Activated gamma-delta T cell (primary cell): ENCODE measurements at places on chromosomes 2 and 18.

- DNase-seq: no peak
These were observed 118.8 kb downstream of the SCN9A start for GRCh38 chr2:166256896-166257295.

DNA sequence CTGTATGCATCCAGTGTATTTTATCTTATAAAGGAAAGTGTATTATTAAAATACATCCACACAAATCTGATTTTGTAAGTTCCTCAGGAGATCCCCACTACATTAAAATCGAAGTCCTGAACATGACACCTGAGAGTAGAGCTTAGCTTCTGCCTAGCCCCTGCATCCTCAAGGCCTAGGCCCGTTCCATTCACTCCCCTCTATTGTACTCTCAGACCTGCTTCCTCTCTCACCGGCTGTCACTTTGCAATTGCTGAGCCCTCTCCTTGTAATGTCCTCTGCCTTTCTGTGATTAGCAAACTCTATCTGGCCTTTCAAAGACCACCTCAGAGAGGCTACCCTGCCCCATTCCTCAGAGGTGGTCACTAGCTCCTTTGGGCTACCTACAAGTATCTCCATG, 160.8 kb downstream of the FTCDNL1 start:
- no peak for DNase-seq

DNA sequence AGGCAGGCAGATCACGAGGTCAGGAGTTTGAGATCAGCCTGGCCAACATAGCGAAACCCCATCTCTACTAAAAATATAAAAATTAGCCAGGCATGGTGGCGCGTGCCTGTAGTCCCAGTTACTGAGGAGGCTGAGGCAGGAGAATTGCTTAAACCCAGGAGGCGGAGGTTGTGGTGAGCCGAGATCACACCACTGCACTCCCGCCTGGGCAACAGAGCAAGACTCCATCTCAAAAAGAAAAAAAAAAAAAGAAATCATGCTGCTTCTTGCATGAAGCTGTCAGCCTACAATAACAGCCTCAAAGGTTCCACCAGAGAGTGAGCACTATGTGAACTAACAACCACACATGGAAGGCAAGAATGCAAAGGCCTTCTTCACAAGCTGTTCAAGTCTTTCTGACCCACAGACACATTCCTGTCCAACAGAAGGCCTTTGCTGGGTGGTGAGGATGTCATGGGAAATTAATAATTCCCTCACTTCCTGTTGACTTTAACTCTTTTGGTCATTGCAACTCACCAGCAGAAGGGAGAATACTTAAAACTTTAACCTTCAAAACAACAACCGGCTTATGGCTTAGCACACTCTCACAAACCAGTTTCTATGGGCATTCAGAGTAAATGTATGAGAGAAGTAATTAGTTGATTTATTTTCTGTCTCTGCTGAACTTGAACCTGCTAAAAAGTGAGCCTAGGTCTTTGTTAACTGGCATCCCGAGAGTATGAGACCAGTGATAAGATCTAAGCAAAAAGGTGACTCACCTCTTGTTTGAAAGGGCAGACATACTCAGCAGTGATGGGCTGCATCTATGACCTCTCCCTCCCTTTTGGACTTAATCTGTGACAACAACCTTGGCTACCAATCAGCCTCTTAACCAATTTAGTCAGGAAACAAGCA, 11.8 kb downstream of the PLEKHM3 start:
- DNase-seq: no peak

DNA sequence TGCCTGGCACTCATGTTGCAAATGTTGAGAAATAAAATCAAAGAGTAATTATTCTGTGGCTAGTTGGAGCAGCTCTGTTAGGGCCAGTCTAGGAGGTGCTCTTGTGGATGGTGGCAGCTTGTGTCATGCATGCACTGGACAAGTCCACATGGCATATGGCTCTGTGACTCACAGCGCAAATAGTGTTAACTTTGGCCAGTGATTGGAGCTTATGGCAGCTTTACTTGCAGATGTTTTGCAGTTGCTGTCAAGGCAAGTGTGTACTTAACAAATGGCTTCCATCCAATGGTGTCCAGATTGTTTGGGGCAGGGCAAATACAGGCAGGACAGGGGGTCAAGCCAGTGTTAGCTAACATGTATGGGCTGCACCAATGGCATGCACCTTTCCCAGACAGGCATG, 26.1 kb upstream of the TMX3 start:
- DNase-seq: no peak

DNA sequence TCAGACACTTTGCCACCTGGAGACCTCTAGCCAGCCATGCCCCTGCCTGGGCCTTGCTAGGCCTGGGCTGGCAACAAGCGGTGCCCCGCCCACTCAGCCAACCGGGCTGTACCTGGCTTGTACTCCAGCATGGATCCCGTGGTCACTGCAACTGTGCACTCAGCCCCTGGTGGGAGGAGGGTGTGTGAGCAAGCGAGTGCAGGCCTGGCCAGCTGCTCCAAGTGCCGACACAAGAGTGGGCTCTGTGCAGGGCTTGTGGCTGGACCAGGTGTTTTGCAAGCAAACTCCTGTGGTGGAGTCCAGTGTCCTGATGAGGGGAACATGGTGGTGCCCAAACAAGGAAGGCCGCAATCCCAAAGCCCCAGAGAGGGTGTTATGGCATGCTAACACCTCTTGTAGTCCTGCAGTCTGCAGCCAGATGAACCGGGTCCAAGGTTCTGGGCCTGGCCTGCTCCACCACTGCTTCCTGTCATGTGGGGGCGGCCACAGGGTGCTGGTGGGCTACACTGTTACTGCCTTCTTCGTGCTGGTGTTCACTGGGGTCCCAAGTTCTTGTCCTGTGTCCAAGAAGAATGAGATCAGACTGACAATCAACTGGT, 60.1 kb upstream of the CD28 start:
- no peak for DNase-seq

DNA sequence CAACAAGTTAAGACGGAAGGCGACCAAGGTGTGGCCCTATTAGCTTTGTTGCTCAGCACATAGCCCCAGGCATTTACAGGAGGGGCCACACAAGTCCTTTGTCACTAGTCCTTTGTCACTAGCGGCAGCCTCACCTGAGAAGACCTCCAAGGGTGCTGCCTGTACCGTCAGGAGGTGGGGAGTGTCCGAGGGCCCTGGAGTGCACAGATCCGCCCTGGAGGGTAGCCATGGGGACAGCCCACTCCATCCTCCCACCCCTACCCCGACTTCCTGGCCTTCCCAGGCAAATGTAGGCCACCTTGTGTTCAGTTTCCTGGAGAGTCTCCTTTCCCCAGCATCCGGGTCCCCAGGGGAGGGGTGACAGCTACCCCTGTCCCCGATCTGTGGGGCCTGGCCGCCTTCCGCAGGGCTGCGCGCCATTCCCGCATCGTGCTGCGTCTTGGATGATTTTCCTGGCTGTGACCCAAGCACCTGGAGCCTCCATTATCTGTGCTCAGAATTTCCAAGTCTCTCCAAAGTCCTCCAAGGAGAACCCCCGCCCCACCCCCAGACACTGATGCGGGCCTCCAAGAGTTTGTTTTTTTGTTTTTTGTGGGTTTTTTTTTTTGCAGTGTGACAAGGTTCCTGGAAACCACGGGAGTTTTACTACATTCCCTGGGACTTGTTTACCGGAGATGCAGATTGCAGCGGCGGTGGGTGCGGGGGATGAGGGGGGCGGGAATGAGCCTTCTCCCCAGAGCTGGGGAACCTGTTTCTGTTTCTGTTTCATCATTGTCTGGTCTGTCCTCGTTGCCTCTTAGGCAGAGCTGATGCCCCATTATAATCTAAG, 28.6 kb downstream of the TEX44 start:
- no peak for DNase-seq

DNA sequence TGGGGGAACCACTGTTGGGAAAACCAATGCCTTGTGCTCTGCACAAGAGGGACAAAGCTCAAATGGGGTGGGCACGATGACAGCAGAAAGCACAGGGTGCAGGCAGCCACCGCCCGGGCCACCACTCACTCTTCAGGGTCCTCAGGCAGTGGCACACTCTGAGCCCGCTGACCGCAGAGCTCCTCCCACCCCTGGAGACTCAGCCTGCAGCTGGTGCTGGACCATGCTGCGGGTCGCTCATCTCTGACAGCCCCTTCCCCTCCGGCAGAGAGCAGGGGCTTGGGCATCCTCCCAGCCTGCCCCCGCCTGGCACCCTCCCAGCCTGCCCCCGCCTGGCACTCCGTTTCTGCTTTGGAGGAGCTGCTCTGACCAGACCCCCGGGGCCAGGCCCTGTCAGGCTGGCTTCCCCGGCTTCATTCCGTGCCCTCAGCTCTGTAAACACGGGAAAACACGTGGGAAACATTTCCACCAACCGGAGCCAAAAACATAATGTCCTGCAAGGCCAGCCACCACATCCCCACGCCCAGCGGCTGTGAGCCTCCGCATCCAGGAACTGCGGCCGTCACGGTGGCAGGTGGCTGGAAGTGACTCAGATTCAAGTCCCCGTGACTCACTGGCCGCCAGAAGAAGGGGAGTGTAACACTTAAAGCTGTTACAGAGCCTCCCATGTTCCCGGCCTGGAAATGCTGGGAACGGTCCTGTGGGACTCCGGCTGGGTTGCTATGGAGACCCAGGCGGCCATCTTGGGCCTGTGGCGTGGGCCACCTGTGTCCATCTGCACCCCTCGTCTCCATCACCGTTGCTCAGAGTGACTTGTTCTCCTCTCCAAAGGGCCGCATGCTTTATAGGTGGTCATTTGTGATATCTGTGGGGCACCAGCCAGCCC, 6.8 kb upstream of the SNED1 start:
- no peak for DNase-seq

GRCh38 chr2:182890305-182890704, 23.9 kb upstream of the FRZB start:
- no peak for DNase-seq
